ENCODE measurements at places on chromosomes 2 and 18.

- no peak for DNase-seq
These were observed 152.8 kb upstream of the RIOK3 start for GRCh38 chr18:23300231-23300805.

- DNase-seq: no peak
These were observed 9.0 kb downstream of the CUL3 start for GRCh38 chr2:224576088-224576715.

DNA sequence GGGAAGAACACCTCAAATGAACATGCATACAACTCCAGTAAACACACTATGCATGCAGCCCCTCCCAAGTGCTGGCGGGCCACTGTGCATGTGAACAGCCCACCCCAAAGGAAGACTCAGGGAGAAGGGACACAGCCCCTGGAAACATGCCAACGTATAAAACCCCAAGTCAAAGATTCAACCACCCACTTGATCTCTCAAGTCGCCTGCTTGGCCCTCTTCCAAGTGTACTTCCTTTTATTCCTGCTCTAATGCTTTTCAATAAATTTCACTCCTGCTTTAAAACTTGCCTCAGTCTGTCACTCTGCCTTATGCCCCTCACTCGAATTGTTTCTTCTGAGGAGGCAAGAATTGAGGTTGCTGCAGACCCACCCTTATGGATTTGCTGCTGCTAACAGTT lies 139.1 kb downstream of the C1D start:
- DNase-seq: no peak

GRCh38 chr2:144310484-144310883 lies 209.4 kb downstream of the ZEB2 start:
- no peak for DNase-seq

GRCh38 chr18:48263914-48264902 lies 145.0 kb downstream of the ZBTB7C start:
- DNase-seq: no peak

- no peak for DNase-seq
These were observed 135.8 kb downstream of the LRRTM1 start for GRCh38 chr2:80168801-80169200.

DNA sequence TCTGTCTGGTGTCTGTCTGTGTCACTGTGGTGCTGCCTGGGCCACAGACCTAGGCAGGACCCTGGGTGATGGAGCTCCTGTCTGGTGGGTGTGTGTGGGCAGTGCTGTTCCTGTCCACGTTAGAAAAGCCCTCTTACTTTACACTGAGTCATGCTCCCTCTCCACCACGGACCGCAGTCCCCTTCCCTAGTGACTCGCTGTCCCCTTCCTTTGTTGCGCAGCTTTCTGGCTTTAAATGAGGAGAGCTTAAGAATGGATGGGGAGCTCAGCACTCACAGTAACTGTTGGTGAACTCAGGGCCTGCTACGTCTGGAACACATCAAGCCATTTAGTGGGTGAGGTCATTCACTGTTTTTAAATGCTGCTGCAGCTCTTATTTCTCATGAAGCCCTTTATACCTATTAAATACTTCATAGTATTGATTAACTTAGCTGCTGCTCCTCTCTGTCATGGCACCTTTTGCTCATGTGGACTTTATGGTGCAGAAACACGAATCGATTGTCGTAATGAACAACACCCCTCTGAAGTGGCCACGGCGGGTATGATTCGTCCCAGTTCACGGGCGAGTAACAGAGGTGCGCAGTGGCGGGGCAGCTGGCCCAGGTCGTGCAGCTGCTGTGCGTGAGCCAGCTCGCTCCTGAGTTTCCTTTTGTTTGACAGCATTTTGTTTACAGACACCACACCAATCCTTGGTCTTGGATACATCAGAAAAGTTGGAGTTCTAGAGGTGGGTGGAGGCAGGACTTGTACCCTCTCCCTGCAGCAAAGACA lies 100.4 kb downstream of the LDLRAD4 start:
- DNase-seq: no peak

GRCh38 chr18:12278215-12278671 lies 24.1 kb downstream of the CIDEA start:
- DNase-seq: no peak

GRCh38 chr2:67321588-67321903 lies 75.6 kb upstream of the ETAA1 start:
- DNase-seq: no peak

DNA sequence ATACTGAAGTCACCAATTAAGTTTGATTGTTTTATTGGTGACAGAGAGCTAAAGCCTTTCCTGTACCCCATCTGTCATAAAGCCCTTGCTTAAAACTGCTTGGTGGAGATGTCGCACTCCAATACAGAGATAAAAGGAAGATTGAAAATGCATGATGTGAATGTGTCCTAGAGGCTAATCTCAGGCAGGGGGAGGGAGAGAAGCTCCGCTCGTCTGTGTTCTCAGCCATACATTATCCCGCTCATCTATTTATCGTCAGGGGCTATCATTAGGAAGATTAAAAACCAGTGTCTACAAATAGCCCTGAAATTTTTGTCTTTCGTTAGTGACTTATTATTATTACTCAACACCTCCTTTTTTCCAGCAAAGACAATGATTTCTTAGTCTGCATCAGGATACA lies 110.3 kb downstream of the CMPK2 start:
- no peak for DNase-seq

DNA sequence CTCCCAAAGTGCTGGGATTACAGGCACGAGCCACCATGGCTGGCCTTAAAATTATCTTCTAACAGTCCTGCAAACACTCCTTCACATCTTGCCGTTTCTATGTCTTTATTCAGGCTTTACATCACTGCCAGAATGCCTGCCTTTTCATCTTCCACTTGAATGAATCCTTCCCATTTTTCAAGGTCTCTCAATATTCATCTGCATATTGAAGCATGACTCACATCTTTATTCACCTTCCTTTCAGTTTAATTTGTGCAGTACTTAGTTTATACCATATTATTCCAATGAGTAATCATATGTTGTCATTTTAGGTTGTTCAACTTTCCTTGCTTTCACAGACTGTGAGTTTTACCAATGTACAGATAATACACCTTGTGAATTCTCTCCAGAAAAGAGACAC lies 510.1 kb upstream of the PIK3C3 start:
- DNase-seq: no peak

DNA sequence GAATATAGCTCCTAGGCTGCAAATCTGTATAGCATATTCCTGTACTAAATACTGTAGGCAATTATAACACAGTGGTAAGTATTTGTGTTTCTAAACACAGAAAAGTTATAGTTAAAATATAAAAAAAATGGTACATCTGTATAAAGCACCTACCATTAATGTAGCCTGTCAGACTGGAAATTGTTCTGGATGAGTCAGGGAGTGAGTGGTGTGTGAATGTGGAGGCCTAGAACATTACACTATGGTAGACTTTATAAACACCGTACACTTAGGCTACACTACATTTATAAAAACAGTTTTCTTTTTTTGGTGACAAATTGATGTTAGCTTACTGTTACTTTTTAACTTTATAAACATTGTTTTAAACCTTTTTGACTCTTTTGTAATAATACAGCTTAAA lies 226.3 kb downstream of the CCDC85A start:
- no peak for DNase-seq

- no peak for DNase-seq
These were observed 257.6 kb downstream of the MREG start for GRCh38 chr2:215755641-215756345.
